ENCODE measurements at places on chromosomes 3 and 15.

DNA sequence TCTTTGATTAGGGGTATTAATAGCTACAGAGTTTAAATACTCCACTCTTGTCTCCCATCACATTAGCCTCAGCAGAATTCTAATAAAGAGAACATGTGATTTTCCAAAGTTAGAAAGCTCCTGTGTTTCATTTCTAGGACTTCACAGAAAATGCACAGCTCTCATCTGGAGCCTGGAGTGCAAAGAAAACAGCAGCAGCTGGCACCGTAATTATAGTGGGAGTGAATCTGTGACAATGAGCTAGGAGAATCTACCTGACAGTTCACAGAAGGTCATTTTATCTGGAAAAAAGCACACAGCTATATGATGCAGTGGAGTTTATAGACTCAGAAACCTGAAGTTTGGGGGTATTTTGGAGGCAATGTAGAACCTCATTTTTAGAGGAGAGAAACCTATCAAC, 5.4 kb upstream of the TRIM59 start:
- DNase-seq, result no peak

DNA sequence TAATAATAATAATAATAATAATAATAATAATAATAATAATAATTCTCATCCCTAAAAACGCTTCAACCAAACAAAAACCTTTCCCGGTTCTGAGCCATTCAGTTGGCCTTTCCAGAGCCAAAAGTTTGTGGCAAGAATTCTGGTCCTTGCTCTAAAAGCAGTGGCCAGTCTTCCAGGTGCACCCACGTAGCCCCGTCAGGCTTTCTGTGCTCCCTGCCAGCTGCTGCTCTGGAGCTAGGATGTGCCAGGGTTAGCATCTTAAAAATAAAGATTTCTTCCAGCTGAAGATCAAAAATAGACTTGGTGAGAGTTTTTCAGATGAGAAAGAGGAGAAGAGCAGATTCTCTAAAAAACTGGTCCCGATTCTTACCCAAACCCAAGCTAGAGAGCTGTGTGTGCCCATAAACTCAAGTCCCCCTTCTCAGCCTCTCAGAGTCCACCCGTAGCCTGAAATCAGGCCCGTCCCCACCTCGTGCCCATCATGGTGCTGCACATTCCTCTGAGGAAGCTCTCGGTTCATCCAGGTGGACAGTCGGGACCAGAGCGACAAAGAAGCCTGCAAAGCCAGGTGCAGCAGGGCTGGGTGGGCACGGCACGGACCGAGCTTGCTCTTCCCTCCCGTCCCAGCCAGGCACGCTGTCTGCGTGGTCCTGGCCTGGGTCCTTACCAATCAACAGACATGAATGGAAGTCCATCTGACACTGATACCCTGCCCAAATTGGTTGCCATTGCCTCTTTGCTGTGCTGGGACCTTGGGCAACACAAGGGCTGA, 155.6 kb downstream of the LRRC28 start:
- DNase-seq, result no peak

GRCh38 chr3:194272861-194273742, 78.0 kb downstream of the CPN2 start:
- DNase-seq, result no peak

DNA sequence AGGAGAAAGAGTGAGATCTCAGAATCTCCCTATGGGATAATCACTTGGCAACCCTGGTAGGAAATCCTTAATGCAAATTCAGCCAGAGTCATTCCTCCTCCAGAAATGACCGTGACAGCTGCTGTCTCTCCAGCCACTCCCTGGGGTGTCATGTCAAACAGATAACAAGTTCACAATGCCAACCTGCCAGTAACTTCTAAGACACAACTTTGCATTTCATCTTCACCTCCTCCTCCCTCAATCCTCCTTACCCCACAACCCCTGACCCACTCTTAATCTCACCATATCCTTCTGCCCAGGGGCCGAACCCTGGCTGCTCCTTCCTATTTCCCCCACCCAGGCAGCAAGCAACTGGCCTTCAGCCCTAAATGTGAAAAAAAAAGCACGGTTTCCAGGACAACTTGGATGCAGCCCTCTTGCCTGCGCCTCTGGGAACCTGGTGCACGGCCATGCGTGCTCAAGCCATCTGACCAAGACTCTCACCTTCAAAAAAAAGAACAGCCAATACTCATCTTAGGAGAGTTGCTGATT, 166.0 kb downstream of the NTRK3 start:
- no peak for DNase-seq

DNA sequence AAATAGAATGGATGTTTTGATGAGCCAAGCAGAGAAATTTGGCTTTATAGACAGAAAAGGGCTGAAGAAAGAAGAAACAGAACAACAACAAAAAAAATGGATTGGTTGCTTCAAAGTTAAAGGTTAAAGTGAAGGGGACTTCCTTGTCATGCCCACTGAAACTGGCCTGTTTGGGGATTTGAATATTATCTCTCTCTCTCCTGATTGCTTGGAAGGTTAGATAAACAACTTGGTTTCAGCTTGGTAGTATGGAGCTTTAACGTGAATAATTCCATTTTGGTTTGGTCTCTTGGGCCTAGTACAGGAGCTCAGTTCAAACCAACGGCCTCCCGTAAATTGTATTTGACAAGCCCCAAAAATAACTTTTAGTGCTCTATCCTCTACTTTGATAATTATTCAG, 70.8 kb upstream of the MBNL1 start:
- no peak for DNase-seq

DNA sequence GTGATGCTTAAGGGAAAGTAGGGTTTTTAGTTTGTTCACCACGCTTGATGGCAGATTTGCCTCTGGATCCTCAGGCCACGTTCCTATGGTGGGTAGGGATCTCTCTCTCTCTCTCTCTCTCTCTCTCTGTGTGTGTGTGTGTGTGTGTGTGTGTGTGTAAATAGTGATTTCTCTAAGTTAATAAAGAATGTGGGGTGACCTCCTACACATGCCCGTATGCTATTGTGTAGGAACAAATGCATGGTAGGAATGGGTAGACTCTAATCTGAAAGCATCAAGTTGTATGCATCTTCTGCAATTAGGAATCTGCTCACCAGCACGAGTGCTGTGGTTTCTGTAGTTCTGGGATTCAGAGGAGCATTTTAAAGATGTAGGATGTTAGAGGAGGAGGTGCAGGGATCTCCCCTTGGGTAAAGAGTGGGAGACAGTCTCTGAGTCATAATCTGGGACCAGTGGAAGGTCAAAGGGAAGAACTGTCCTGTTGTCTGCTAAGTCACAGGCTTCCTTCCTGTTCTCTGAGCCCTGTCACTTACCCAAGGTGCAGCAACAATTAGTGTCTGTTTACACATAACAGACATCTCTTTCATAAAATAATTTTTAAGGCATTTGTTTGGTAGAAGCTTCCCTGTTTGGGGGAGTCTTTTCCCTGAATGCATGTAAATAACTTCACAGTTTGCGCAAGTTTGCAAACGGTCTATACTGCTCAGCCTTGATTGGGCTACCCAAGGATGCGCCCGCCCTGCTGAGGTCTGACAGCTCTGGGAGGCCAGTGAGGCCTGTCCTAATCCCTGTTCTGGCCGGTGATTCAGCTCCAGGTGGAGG, 139.8 kb downstream of the IGF1R start:
- no peak for DNase-seq

DNA sequence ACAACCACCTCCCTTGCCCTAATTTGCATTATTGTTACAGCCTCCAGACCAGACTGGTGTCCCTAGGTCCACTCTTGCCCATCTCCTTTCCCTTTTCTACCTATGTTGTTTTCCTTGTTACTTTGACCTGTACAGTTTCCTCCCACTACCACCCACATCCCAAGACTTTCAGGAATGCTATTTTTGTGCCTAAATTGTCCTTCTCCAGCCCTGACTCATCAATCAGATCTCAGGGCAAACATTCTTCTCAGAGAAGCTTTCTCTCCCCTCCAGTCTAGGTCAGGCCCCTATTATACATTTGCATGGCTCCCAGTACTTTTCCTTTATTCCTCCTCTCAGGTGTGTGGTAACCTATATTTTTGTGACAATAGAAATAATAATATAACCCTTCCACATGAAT, 241.5 kb downstream of the IGSF11 start:
- no peak for DNase-seq

DNA sequence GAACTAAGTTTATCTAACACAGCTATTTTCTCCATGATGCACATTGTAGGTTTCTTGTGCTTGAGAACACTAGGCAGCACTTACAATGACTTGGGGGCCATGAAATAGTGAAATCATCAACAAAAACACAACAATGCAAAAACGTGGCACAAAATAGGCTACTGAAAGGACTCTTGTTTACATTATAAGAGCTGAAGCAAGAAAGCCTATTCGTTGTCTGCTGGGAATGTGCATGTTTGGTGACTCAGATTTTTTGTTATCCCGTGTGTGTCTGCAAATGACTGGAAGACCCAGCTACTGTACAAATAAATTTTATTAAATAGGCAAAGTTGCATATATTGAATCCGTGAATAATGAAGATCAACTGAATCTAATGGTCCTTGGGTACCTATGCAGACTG, 85.0 kb downstream of the TCF12 start:
- no peak for DNase-seq

DNA sequence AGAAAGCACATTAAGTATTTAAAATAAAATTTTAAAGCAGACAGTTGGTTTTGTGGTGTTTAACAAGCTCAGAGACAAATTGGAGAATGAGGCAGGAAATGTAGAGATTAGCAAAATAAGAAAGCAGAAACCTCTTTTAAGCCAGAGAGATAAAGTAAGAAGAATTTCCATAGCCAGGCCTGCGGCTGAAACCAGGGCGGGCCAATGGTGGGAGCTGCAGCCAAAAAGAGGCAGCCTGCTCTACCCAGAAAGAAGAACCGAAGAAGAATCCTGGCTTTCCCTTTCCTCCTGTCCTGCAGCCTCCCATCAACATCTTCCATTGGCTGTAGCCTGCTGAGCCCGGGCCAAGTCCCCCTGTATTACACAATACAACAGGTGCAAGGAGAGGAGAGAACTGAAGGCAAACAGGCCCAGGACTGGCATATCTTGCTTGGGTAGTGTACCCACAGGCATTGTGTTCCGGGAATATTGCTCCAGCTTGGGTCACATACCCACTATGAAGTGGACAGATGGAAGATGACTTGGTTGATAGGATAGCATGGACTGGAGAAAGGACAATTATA, 11.5 kb upstream of the TFG start:
- no peak for DNase-seq

DNA sequence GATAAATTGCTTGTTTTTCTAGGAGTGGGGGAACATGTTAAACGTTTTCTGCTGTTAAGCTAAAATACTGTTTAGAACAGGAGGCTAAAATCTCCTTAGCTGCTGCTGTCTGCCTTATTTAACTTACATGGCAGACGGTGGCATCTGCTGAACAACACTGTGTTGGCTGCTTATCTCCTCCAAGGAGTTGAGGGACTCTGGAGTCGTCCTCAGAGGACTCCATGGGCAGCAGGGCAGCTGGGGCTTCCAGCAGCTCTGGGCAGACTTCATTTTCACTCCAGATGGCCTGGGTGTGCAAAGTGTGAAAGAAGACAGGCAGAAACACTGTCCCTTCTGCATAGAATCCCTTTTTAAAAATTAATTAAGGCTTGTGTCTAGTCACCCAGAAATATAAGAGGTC, 52.9 kb upstream of the NUDT16 start:
- no peak for DNase-seq

- DNase-seq, result no peak
These were observed 32.6 kb downstream of the HHLA2 start for GRCh38 chr3:108328821-108329486.

- DNase-seq, result no peak
These were observed 271.3 kb upstream of the TOPAZ1 start for GRCh38 chr3:43970351-43970750.

DNA sequence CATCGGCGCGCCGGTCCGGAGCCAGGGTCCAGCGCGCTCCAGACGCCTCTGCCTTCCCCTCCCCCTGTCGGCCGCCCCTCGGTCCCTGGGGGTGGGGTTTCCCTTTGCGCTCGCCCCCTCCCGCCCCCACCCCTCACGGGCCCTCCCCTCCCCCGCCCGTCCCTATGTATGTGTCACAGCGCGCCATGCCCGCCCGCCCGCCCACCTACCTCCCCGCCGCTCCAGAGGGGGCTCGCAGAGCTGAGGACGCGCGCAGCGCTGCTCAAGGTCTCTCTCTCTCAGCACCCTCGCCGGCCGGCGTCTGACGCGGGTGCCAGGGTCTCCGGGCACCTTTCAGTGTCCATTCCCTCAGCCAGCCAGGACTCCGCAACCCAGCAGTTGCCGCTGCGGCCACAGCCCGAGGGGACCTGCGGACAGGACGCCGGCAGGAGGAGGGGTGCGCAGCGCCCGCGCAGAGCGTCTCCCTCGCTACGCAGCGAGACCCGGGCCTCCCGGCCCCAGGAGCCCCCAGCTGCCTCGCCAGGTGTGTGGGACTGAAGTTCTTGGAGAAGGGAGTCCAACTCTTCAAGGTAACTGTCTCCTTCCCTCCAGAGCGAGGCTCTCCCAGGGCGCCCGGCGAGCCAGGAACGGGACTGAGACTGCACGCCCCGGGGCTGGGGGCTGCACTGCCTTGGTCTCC, at the start of gene ACAN:
Gene ACAN, plus strand, starts transcription at position 196 of the 679 bp plus-strand sequence. CDS start 32,771 bp downstream, outside the sequence.
- DNase-seq, result no peak

DNA sequence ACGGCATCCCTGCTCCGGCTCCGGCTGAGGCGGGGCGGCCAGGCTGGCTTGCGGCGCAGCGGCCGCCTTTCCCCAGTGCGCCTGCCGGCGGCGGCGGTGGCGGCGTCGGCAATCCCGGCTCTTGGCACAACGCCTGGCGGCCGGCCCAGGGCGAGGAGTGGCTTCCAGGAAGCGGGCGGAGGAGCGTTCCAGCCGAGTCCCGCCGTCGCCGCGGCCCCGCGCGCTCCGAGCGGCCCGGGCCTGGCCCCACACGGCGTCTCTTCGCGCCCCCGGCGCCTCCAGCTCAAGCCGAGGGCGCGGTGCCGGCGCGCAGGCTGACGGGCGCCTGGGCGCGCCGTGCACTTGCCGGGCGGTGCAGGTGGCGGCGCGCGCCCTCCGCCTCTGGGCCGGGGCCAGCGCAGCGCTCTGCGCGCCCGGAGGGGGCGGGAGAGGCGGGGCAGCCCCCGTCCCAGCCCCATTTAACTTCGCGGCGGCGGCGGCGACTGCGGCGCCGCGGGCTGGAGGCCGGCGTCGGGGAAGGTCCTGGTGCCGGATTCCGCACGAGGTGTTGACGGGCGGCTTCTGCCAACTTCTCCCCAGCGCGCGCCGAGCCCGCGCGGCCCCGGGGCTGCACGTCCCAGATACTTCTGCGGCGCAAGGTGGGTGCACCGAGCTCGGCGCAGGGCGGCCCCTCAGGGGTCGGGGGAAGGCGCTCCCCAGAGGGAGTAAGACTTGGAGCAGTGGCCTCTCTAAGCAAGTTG, at the start of gene ADAMTSL3:
Gene ADAMTSL3, plus strand, starts transcription at position 485 of the 740 bp plus-strand sequence. CDS start 1,639 bp downstream, outside the sequence.
- DNase-seq, result no peak
